Peyer's patch (tissue), 4 donors: ENCODE measurements at places on chromosomes 12 and 14. TPM values are rescaled to one million over a fixed set of nuclear protein-coding genes. Genes with fewer than 3 reads are reported as not detected.

DNA sequence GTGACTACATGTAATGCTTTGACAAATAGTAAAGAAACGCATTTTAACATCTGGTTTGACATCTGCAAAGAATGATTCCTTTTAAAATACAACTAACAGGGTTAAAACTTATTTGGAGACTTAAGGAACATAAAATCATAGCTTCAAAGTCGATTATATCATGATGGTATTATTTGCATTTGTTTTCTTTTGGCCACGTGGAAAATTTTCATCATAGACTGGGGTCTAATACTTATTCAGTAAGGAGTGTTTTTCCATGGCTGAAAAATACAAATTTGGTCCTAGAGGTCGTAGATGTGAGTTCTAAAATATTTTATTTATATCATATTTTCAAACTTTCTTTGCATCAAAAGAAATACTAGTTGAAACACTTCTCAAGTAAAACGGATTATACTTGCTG is 31.5 kb upstream of the LMNTD1 start:
- DNase-seq: no peak

GRCh38 chr12:57541001-57541400 is 6.0 kb downstream of the DCTN2 start:
- no peak for DNase-seq

- no peak for DNase-seq
These were observed 231.2 kb upstream of the LHX5 start for GRCh38 chr12:113702836-113703235.

DNA sequence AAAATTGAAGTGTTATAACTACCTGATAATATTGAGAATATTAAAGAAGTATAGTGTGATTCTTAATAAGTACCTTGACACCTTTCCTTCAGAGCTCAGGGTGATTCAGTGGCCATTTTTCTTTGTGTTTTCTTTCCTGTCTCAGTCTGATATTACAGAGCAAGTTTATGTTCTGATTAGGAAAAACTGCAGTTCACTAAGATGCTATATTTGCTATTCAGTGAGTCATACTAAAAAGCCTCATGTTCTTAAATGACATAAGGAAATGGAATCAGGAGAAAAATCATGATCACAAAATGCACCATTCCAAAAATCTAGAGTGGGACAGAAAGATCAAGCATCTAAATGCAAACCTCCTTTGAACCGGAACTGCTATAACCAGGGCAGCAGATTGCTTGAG is 390.6 kb upstream of the ATP2B1 start:
- no peak for DNase-seq

- DNase-seq: no peak
These were observed 4.4 kb downstream of the C12orf54 start for GRCh38 chr12:48486679-48487078.

GRCh38 chr12:57124261-57124877 is 3.9 kb upstream of the LRP1 start:
- peak; percentile 91 for DNase-seq

- no peak for DNase-seq
These were observed 77.2 kb downstream of the C2CD5 start for GRCh38 chr12:22467190-22467589.

GRCh38 chr12:107478881-107479280 is 206.7 kb upstream of the PWP1 start:
- no peak for DNase-seq

- no peak for DNase-seq
These were observed 251.1 kb upstream of the RMST start for GRCh38 chr12:97211416-97211930.

DNA sequence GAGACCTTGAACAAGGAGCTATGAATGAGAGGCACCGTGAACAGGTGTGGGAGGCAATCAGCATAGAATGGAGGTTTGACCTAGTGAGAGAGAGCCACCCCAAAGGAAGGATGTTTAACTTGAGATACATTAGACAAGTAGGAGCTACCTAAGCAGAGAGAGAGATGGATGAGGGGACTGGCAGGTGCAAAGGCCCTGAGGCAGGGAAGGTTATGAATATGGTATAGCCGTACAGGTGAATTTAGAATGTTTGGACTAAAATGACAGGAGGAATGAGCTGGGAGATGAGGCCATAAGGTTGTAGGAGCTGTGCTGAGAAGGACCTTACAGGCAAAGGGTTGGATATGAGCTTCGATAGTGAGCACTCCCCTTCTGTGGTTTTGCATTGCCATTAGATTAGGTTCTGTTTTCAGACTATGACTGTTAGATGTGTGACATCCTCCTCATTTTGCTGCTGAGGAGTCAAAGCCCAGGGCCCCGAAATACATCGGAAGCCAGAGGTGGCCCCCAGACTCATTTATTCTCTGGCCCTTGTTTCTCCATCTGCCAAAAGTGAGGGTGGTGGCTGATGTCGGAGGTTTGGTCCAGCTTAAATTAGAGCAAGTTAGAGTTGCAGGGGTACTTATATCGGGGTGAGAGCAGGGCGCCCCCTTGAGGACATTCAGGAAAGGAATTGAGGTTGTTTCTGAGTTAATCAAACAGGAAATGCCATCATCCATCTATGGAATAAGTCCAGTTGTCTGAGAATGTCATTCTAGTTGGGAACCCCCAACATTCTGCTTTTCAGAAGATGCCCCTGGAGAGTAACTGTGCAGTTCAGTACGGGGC is 29.4 kb downstream of the SLC24A4 start:
- no peak for DNase-seq

DNA sequence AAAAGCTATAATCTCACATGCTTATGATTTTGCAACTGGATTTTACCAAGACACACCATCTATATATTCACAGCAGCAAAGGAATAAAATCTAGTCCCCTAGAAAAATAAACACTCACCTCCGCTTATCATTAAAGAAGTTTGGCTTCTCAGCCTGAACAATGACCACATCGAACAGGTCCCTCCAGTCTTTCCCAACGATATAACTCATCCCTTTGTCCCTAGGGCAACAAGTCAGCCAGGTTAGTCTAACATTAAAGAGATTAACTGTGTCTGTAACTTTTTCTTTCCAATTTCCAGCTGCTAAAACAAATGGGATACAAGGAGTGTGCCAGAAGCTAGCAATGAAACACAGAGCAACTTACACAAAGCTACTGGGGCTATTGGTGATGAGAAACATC is 48.0 kb downstream of the NT5DC3 start:
- no peak for DNase-seq

GRCh38 chr12:67774983-67775587 is 126.5 kb downstream of the DYRK2 start:
- no peak for DNase-seq

- DNase-seq: no peak
These were observed 11.8 kb downstream of the ALG10B start for GRCh38 chr12:38328306-38328895.

DNA sequence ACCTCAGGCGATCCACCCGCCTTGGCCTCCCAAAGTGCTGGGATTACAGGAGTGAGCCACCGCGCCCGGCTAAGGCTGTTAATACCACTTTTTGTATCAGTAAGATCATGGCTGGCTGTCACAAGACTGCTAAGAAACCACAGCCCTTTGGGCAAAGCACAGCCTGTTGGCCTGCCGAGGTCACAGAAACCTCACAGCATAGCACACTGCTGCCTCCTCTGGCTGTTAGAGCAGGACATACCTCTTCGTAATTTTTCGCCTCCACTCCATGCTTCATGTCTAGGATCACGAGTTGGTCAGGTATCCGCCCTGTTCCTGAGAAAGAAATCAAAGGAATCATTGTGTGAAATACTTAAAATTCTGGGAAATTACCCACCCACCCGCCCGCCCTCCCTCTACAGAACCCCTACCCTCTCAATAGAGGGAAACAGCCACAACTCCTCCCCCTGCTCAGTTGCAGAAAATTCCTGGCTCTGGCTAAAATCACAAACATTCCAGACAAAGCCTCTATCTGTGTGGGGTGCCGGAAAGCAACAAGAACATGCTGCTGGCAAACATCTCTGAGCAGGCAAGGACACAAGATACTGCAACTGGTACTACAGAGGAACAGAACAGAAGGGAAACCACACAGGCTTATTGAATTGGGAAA is 20.7 kb upstream of the NEK9 start:
- DNase-seq: peak; percentile 75

- DNase-seq: no peak
These were observed 14.8 kb downstream of the CREBL2 start for GRCh38 chr12:12626471-12626870.

- DNase-seq: no peak
These were observed 8.5 kb downstream of the BTG1 start for GRCh38 chr12:92136965-92137721.

DNA sequence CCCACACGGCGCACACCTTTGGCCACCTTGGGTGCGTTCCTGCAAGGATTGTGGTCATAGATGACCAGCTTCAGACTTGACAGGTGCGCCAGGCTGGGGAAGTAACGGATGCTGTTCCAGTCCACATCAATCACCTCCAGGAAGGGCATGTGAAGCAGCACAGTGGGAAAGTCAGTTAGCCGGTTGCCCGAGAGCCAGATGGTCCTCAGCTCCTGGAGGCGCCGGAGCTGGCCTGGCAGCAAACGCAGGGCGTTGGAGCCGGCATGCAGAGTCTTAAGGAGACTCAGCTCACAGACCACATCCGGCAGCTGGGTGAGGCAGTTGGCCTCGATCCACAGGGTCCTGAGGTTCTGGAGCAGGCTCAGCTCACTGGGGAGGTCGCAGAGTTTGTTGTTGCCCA is 581 bp downstream of the LRRC10 start:
- DNase-seq: no peak

DNA sequence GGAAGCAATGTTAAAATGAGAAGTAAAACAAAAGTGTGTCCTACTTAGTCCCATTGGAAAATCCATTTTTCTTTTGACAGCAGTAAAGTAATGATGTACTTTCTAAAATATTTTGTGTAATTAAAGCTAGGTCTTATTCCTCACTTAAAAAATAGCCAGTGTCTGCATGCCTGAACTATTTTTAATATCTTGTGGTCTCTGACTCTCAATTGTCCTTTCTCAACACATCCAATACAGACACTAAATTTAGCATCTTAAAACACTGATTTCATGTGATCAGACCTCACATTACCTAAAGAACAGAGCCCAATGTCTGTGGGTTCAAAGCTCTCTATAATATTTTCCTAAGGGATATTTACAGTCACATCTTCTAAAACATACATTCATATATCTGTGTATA is 108.0 kb downstream of the DERA start:
- no peak for DNase-seq

DNA sequence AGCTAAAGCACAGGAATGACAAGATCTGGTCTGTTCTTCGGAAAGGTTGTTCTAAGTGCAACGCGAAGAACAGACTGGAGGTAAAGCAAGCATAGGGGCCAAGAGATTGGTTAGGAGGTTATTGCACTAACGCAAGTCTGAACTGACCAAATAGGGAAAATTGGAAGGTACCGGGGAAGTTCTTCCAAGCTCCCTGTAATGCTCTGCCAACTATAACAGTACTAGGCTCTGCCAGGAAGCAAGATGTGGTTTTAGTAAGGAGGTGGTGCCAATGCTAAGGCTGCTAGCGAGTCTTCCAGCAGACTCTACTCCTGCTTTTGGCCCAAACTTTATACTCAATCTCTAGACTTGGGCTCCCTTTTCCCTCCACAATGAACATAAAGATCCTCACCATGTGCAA is 138.6 kb downstream of the PAWR start:
- no peak for DNase-seq

GRCh38 chr12:22743700-22744099 is 118.7 kb downstream of the ETNK1 start:
- no peak for DNase-seq

GRCh38 chr12:124098887-124099286 is 125.9 kb downstream of the ZNF664 start:
- no peak for DNase-seq

GRCh38 chr12:69523433-69524330 is 53.5 kb downstream of the FRS2 start:
- no peak for DNase-seq

GRCh38 chr14:75435473-75435872 is 7.7 kb downstream of the JDP2 start:
- DNase-seq: no peak

- no peak for DNase-seq
These were observed 12.9 kb upstream of the KRAS start for GRCh38 chr12:25263594-25263993.

- DNase-seq: no peak
These were observed 5.3 kb downstream of the TMEM253 start for GRCh38 chr14:21106176-21106497.

DNA sequence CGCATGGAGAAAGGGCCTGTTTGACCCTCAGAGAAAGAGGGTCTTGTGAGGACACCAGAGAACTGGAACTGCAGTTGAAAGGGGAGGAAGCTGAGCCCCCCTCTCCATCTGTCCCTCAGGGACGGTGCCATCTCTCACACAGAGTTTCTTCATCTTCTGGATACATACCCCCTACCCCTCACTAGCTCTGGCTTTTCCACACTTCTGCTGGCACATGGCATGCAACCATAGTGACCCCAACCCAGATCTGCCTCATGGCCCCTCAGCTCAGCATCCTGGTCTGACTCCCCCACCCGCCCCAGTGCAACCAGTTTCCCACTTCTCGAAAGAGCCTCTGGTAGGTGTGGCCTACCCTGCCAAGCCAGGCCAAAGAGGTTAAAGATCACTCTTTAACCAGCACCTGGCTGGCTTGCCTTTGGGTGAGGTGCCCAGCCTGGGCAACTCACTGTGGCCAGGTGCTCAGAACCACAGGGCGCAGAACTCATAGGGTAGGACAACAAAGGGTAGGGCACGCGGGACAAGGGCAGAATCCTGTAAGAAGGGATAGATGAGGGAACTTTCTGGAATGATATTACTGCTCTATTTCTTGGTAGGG is 25.8 kb downstream of the GALNT16 start:
- DNase-seq: no peak

GRCh38 chr14:33631441-33631840 is 319.4 kb downstream of the EGLN3 start:
- no peak for DNase-seq

- DNase-seq: no peak
These were observed 278.6 kb downstream of the MED13L start for GRCh38 chr12:115998794-115999478.

- DNase-seq: no peak
These were observed 22.6 kb downstream of the ACADS start for GRCh38 chr12:120748242-120748641.

GRCh38 chr14:35213869-35214387 is 78.3 kb upstream of the PSMA6 start:
- no peak for DNase-seq

The CFAP251 gene
- total RNA-seq: 1.1 TPM

The KRT7 gene
- not detected for total RNA-seq

The GRIN2B gene
- total RNA-seq: 0.09 TPM

The MAP1LC3B2 gene
- total RNA-seq: not detected

The GPRC5D gene
- 1.3 TPM for total RNA-seq

The FAIM2 gene
- 0.83 TPM for total RNA-seq
